ENCODE measurements at places on chromosomes 3 and 15.

DNA sequence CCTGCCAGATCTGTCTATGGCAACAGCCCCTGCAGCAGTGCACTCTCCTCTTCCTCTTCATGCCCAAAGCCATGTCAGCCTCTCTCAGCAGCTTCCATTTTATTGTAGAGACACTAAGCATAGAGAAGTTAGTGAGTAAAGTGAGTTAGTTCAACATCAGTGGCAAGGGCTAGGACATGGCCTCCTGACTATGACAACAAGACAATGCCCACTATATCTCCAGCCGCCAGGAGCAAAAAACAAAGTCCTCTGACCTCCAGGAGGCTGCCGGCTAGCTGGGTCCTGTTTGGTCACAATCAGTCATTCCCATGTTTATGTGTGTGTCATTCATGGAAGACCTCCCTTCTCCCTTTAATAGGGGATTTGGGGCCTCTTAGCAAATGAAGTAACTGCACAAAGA is 14.9 kb downstream of the NR1I2 start:
- no peak for DNase-seq

GRCh38 chr3:128011140-128011539 is 41.1 kb upstream of the SEC61A1 start:
- DNase-seq, result no peak

GRCh38 chr15:65100442-65100841 is 14.6 kb downstream of the UBAP1L start:
- DNase-seq, result no peak

GRCh38 chr15:72130272-72130671 is 12.1 kb downstream of the SENP8 start:
- no peak for DNase-seq

GRCh38 chr3:111338059-111338698 is 203.8 kb upstream of the CD96 start:
- peak; percentile 57 for DNase-seq

DNA sequence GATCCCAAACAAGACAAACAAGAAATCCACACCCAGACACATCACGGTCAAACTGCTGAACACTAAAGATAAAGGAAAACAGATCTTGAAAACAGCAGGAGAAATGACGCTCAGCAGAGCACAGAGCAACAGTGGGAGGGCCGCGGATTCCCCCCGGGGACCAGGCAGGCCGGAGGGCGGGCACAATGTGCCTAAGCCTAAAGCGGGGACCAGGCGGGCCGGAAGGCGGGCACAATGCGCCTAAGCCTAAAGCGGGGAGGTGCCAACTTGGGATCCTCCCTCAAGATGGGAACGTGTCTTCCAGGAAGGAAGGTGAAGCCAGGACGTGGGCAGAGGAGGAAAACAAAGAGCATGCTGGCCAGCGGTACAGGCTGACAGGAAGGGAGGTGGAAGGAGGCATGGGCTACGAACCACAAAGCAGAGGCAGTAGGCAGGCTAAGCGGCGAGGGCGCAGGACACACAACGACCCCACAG is 31.1 kb downstream of the CYFIP1 start:
- peak; percentile 23 for DNase-seq

GRCh38 chr15:71168166-71168834 is 53.0 kb downstream of the THSD4 start:
- no peak for DNase-seq

GRCh38 chr15:40244961-40245523 is 6.2 kb downstream of the PAK6 start:
- no peak for DNase-seq

- no peak for DNase-seq
Measured at GRCh38 chr3:147875498-147875897, 466.3 kb downstream of the ZIC1 start.

DNA sequence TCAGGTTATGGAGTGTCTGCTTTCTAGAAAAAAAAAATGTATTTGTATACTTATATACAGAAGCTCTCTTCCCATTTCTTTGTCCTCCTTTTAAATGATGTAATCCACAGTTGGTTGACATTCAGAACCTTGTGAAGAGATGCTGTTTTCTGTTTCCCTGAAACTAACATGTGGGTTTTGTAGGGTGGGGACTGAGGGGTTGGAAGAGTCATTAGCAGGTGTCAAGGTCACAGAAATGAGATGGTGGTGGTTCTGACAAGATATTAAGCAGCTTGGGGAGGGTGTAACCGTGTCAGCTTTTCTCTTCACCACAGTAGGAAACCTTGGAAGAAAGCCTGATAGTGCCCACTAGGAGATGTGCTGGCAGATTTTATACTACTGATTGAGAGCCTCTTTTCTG is 2.4 kb downstream of the RASA2 start:
- DNase-seq, result no peak
